DMS79 treated with DMSO at 0.1 percent for 48 hours (cell line): ENCODE measurements at places on chromosomes 11 and 22.

- no peak for DNase-seq
Measured at GRCh38 chr22:44063462-44064371, 39.6 kb downstream of the PARVB start.

GRCh38 chr11:117794135-117794534, 2.9 kb downstream of the DSCAML1 start:
- no peak for DNase-seq

- DNase-seq: peak; percentile 99
Measured at GRCh38 chr11:122668562-122669090, 13.1 kb downstream of the UBASH3B start.

DNA sequence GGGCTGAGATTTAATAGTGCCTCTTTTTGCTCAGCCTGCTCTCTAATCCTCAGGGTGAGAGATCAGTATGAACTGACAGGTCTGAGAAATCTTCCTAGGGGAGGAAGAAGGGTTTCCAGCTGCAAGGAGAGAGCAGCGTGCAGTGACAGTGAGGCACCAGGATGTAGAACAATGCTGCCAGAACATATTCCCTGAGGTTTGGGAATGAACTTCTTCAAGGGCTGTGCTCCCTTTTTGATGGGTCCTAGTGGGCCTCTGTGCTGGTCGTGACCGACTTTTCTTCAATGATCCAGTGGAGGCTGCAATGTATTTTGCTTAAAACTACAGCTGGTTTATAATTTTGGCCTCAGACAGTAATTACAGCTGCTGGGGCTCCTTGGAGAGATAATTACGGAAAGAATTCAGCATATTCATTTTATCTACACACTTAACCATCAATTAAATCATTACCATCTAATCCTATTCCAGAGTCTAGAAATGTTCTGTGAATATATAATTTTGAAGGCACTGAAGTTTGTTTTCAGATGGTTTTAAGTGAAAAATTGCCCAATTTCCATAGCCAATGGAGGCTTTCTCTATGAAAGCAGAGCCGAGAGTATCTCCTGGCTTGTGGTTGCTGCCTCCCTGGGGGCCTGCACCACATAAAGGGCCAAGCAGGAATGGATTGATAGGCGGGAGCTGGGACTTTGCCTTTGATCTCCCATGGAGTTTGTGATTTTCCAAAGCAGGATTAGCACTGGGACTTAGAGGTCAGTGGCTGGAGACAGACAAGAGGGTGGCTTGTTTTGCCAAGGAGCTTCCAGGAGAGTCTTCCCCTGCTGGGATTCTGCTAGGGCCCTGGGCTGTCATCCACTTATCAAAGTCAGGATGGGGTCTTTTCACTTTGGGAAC, 41.0 kb upstream of the OLFML1 start:
- no peak for DNase-seq

GRCh38 chr11:82927264-82927880, 25.8 kb downstream of the DDIAS start:
- peak; percentile 57 for DNase-seq

DNA sequence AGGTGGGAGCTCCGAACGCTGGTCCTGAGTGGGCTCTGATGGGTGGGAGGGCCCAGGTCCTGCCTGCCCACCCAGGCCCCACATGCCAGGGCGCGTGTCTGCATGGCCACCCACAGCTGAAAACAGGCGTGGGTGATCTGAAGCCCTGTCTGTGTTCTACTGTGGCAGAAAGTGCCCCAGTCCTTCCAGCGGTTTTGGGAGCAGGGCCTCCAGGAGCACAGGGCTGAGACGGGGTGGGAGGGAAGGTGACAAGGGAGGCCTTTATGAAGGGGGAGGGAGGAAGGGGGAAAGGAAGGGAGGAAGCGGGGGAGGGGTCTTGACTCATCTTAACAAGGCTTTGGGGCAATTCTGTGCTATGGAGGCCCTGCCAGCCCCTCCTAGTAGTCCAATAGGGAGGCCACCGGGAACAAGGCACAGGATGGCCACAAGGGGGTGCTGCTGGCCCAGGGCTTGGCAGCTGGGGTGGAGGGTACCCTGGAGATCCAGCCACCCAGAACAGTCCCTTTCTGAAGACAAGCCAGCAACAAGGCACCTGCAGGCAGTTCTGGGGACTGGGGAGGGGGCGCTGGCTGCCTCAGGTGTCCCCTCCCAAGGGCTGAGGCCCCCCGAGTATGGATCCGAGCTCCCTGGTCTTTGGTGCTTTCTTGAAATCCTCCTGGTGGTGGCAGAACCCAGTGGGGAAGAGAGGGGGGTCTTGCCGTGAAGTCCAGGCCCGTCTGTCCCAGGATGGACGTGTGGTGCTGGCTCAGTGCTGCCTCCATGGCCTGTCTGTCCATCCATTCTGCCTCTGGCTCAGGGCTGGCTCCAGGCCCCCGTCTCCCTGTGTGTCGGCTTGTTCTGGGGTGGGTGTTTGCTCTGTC, 6.3 kb upstream of the FADS3 start:
- peak; percentile 14 for DNase-seq

DNA sequence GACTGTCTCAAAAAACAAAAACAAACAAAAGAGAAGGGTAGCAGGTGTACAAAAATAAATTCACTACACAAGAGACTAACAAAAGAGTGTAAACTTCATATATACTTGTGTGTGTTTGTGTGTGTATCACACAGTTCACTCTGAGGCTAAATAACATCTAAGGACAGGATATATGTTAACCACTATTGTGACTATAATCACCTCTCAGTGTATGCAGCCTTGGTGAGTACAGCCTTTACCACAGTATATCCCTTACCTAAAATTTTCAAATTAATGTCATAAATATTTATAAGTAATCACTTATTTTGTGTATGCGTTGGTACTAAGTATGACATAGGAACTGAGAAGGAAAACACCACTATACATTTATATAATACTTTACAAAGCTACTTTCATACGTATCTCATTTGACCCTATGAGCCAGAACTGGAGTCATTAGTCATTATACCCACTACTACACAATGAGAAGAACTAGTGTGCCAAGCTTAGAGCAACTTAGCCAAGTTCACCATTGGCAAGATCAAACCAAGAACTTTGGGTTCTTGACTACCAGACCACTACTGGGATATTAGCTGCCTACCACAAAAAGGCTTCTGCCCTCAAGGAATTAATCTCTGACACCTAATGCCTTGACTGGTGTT, 116.7 kb downstream of the SGSM3 start:
- DNase-seq: no peak

DNA sequence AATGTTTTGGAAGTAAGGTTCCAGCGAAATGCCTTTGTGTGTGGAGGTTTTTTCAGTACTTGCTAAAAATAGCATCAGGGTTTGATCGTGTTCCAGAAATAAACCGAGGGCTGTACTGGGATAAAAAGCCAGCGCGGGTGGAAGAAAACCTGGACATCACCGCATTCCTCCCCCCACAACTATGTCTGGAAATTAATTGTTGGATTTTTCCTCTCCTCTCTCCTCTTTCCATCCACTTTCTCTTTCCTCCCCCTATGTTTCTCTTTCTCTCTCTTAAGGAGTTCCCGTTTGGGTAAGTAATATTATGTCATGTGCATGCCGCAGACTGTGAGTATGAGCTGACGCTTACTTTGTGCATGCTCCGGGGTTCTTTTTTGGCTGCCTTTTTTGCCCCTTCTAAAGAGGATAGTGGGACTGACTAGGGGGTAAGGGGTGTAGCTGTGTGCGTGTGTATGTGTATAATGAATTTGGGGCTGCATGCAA, 104.2 kb upstream of the HSD17B12 start:
- DNase-seq: peak; percentile 45

- no peak for DNase-seq
Measured at GRCh38 chr22:43300891-43301676, 42.1 kb downstream of the SCUBE1 start.

- no peak for DNase-seq
Measured at GRCh38 chr11:103010891-103011290, 55.4 kb upstream of the MMP13 start.

GRCh38 chr22:43858156-43858895, 4.0 kb downstream of the SULT4A1 start:
- DNase-seq: no peak

DNA sequence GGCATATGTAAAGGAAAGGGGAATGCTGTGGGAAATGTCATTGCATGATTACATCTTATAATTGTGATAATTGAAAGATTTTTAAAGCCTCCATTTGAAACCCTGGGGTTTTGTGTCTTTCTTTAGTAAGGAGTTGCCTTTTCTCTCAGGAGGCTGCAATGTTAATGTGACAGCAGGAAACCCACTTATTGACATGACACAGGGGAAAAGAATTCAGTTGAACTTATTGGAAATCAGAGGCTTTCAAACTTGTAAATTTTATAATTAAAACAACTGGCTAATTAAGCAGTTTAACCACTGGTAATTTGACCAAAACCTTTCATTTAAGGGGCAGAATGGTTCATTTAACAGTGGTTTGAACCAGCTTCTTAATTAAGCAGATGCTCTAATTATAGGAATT, 31.2 kb downstream of the MRPL48 start:
- DNase-seq: no peak

DNA sequence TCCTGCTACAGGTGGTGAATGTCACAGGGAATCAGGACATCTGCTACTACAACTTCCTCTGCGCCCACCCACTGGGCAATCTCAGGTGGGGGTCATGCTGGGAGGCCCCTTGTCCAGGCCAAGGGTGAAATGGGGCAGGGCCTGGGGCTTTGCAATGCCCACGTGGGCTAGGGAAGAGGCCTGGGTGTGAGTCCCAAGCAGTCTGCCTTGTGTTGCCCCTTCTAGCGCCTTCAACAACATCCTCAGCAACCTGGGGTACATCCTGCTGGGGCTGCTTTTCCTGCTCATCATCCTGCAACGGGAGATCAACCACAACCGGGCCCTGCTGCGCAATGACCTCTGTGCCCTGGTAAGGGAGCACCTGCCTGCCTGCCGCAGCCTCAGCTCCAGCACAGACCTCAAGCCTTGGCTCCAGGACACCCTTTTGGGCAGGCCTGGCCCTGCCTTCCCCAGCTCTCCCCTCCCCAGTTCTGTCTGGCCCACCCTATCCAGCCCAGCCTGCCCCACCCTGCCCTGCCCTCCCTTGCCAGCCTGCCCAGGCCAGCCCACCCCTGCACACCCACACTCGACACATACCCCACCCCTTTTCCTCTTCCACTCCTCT, 9.1 kb upstream of the TAGLN start:
- no peak for DNase-seq

DNA sequence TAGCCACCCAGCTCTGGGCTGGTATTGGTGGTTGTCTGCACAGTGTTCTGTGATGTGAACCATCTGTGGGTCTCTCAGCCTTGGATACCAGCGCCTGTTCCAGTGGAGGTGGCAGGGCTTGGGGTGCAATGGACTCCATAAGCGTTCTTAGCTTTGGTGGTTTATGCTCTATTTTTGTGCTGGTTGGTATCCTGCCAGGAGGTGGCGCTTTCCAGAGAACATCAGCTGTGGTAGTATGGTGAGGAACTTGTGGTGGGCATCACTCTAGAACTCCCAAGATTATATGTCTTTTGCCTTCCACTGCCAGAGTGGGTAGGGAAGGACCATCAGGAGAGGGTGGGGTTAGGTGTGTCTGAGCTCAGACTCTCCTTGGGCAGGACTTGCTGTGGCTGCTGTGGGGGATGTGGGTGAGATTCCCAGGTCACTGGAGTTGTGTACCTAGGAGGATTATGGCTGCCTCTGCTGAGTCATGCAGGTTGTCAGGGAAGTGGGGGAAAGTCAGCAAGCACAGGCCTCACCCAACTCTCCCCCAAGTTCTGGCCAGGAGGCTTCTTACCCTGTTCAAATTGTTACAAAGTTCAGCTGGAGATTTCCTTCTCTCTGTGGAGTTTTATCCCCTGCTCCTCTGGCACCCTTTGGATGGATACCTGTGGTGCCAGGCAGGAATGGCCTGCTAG, 47.2 kb downstream of the MRGPRX2 start:
- no peak for DNase-seq

DNA sequence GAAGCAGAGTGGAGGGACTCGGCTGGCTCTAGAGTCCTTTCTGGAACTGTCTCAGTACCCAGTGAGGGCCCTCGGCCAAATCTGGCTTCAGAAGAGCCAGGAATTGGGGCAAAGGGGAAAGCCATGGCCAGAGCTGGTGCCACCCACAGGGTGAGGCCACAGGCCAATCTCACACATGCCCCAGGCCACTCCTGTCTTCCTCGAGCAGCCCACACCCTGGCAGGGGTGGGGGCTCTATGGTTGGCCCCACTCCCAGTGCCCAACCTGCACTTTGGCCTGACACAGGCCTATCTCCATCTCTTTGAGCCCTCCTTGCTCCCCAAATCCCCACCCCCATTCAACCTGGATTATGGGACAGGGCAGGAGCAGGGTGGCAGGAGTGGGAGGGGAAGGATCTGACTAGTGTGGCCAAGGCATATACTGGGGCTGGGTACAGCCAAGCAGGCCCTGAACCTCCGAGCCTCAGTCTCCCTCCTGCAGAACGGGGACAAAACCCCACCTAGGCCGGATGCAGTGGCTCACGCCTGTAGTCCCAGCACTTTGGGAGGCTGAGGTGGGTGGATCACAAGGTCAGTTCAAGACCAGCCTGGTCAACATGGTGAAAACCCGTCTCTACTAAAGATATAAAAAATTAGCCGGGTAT, 6.9 kb downstream of the TST start:
- DNase-seq: no peak

- DNase-seq: no peak
Measured at GRCh38 chr11:88697139-88697538, 359.6 kb upstream of the CTSC start.

DNA sequence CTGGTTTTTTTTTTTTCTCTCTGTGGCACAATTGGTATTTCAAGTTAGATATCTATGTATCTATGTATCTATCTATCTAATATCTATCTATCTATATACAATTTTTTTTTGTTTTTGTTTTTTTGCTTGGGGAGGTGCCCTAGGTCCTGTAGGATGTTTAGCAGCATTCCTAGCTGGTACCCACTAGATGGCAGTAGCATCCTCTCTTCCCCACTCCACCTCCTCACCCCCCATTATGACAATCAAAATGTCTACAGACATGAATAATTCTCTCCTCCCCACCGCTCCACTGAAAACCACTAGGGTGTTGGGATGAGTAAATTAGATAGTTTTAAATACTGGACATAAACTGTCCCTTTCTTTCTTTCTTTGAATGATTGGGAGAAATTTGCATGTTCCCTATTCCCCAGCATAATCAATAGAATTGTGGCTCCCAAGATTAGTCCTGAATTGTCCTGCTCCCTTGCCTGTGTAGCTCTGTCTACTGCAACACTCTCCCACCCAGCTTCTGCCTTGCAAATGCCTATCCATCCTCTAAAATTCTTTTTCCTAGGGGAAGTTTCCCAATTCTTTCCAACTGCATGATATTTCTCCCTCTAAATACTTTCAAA, 1152.4 kb downstream of the LRRC4C start:
- no peak for DNase-seq

GRCh38 chr11:111355956-111356659, 23.0 kb downstream of the POU2AF1 start:
- DNase-seq: no peak
